Mucosa of descending colon (tissue), 3 donors: ENCODE measurements at places on chromosomes 1 and 21.
A peak's percentile ranks its signal among the peaks of the same experiment; 100 is the strongest.

- DNase-seq, result no peak
These were observed 879 bp upstream of the WLS start for GRCh38 chr1:68233202-68233601.

- DNase-seq, result peak; percentile 41
These were observed 239.0 kb downstream of the LMX1A start for GRCh38 chr1:165117482-165117881.

DNA sequence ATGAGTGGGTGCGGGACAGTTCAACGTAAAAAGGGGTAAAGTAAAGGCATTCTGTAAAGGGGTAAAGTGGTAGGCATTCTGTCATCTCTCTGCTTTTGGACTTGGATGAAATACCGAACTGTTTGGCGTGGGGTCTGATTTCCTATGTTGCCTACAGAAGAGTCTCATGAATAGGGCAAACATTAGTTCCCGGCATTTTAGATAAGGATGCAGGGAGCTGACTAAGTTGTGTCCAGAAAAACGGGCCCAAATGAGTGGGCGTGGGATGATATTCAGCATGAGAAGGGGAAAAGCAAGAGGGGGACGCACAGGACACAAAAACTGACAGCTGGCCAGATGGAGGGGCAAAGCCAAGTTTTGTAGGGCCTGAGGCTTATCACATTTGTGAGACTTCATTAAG is 2.9 kb upstream of the RHOU start:
- DNase-seq, result no peak

- no peak for DNase-seq
These were observed 8.6 kb downstream of the CDC14A start for GRCh38 chr1:100360790-100361510.

- DNase-seq, result no peak
These were observed 336.6 kb downstream of the SIPA1L2 start for GRCh38 chr1:232293361-232293760.

- no peak for DNase-seq
These were observed 30.3 kb downstream of the MAP3K21 start for GRCh38 chr1:233357595-233358397.

- DNase-seq, result peak; percentile 17
These were observed 66.8 kb downstream of the KCNN3 start for GRCh38 chr1:154802982-154803920.

DNA sequence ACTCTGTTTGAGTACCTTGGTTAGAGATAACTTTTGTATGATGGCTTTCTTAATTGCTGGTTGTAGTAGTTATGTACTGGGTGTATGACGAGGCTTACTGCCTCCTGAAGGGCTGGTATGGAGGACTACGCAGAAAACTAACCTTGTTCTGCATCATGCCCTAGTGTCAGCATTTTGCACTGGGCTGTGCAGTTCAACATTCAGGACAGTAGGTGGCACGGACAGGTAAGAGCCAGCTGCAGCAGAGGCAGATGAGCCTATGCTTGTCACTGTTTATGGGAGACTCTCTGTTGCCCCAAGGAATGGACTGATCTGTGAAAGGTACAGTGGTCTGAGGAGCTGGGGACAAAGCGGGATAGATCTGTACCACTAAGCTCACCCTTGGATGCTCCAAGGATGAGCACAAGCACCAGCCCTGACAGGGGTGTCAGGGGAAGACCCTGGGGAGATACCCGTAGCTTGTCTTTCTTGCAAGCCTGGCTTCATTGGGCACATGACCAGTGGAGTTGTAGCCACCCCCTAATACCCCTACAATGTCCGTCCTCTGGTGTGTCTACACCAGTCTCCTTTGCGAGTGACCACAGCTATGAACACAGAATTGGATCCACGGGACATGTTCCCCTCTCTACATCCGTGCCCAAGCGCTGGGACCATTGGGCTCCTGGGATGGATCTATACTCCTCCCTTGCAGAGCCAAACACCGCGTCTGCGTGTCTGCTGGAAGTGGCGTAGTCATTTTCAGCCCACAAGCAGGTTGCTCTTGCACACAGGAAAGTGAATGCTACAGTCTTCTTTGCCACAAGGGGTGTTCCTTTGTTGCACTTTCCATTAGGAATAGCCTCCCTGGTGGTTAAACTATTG is 51.1 kb upstream of the CFHR3 start:
- DNase-seq, result peak; percentile 36

DNA sequence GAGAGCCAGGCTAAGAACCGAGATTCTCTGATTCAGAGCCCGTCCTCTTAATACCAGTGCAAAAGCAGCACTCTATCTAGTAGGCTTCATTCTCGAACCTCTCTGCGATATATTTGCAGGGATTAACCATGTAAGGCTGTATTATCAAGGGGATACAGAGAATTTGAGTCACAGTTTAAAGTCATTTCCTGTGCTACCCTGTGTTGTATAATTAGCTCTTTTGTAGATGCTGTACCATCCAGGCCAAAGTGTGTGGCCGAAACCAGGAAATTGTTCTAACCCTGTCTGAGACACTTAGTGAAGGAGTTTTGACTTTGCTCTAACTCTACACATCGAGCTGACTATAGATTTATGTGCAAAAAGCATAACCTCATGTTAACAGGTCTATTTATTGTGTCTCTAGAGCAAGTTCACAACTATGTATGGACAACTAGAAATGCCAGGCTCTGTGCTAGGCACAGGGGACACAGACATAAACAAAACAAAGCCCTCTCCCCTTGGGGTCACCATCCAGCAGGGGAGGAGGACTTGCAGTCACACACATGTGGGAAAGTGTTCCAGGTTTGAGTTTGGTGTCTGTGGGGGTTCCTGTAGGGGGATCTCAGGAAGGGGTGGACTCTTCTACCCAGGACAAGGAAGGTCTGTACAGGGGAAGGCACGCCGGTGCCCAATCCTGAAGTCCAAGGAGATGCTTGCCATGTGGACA is 182.2 kb downstream of the DHRS3 start:
- DNase-seq, result no peak

- DNase-seq, result no peak
These were observed 147.3 kb downstream of the DUSP10 start for GRCh38 chr1:221594576-221594975.
